M059J (cell line): ENCODE measurements at places on chromosomes 11 and 22. TPM values are rescaled to one million over a fixed set of nuclear protein-coding genes. Genes with fewer than 3 reads are reported as not detected.

- no peak for DNase-seq
Measured at GRCh38 chr11:92681586-92681985, 287.9 kb upstream of the MTNR1B start.

- DNase-seq, result no peak
Measured at GRCh38 chr11:76279646-76280045, 73.3 kb upstream of the WNT11 start.

GRCh38 chr22:39728236-39728860, 157.8 kb downstream of the CACNA1I start:
- DNase-seq, result no peak

DNA sequence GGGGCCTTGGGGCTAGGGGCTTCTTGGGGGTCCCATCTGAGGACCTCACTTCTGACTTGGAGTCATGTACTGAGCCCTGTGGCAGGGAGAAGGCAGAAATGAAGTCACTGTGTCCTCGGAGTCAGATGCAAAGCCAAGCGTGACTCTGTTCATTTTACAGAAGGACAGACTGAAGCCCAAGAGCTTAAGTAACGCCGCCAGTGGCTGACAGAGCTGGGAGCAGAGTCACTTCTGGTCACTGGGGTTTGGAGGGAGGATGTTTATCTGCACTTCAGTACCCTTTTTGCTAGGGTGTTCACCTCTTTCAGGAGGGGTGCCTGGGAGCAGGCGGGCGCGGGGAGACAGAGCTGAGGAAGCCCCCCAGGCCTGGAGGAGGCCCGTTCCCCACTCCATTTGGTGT, 10.7 kb downstream of the CD6 start:
- DNase-seq, result no peak

- DNase-seq, result no peak
Measured at GRCh38 chr22:37985751-37986281, 1.5 kb upstream of the SOX10 start.

GRCh38 chr11:95253141-95253540, 22.1 kb upstream of the SESN3 start:
- no peak for DNase-seq

DNA sequence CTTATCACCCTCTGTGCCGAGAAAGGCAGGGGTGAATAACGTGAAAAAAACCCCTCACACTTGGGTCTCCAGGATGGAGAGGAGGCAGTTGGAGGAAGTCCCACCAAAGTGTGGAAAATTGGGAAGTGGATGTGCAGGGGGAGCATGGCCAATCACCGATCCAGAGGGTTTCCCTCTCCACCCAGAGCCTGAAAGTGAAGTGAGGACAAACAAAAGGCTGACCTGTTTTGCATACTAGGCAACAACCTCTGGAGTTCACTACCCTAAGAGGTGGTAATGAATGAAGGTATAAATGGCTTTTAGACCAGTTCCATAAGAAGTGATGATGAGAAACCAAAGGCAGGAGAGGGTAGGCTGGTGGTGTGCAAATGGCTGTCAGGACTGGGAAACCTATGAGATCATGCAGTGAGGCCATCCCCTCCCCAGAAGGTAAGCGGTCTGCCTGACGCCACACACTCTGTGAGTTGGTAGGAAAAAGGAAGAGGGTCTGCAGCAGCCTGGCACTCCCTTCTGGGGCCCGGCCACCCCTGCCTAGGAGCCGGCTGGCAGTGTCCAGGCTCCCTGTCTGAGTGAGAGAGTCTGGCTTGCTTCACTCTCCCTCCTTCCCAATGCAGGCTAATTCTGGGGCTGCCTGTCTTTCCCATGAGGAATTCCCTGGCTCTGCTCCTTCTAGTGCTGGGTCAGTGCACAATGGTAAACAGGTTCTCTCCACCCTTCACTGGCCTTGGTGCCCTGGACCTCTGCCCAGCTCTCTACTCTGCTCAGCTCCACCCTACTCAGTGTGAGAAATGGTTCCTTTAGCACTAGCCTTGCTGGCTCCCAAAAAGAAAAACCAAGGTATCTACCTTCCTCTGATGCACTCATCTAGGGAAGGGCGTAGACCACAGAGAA, 15.6 kb downstream of the TBC1D10A start:
- peak; percentile 87 for DNase-seq

The C11orf52 gene
- not detected in 2 replicates for total RNA-seq

DNA sequence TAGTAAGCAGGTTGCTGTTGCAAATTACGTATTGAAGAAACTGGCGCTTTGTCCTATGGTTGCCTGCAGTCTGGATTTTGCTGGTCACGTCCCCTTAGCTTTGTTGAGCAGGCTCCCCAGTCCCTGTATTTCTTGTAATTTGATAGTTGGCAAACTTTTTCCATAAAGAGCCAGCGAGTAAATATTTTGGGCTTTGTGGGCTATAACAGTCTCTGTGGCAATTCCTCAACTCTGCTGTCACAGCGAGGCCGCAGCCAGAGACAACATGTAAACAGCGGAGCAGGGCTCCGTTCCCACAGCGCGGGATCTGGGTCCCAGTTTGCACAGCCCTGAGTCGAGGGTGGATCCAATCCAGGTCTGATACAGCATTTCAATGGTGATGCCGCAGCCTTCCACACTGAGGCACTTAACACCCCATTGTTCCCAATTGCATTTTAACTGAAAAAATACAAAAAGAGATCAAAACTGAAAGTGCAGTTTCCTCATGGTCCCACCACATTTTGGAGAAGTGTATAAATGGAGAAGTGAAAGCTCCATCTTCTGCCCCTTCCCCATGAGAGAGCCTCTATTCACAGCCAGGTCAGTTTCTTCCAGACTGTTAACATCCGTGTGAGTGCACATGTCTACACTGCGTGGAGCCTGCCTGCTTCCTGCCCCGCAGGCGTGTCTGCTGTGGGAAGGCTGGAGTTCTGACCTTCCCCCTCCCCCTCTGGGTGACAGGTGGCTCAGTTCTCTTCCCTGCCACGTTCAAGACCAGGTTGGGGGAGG, 89.1 kb downstream of the RPS6KA4 start:
- peak; percentile 69 for DNase-seq

The KIF18A gene
- total RNA-seq, result 36.2 and 43.7 TPM in 2 replicates

The RFPL2 gene
- total RNA-seq, result not detected in 2 replicates

DNA sequence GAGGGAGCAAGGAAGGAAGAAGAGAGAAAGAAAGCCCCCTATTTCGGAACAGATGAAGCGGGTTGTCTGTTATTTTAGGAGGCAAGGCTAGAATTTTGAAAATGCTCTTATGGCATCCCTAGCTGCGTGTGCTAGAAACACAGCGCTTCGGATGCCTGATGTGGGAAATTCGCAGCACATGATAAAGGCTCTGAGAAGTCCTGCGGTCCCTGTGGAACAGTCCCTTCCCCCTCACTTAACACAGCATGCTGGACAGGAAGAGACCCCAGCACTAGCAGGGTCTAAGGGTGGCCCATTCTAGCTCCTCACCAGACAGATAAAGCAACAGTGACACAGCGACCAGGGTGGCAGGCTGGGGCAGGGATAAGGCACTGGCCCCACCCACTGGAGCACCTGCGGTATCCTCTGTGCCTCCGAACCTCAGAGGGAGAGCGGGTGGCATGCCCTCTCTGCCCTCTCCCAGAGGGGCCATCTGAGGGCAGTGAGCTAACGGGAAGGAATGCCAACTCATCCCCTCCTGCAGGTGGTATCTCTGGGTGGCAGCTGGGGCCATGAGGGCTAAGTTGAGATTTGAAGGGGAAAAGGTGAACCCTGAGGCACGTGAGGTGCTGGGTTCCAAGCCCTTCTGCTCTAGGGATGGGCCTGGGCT, 75.7 kb downstream of the SCUBE1 start:
- no peak for DNase-seq

- DNase-seq, result no peak
Measured at GRCh38 chr11:120034176-120034875, 103.6 kb downstream of the TRIM29 start.

The RBMXL2 gene
- total RNA-seq, result not detected in 2 replicates

GRCh38 chr11:115129473-115130289, 374.5 kb downstream of the CADM1 start:
- DNase-seq, result no peak

The NXPE2 gene
- total RNA-seq, result not detected in 2 replicates
